Epithelial cell of alveolus of lung (primary cell): ENCODE measurements at places on chromosomes 1 and 21. TPM values are rescaled to one million over a fixed set of nuclear protein-coding genes. Genes with fewer than 3 reads are reported as not detected.

GJC2 gene
- 2.6 and 4.6 TPM in 2 replicates for total RNA-seq

GJA8 gene
- total RNA-seq = not detected in 2 replicates

SGIP1 gene
- total RNA-seq = 6.3 and 22.8 TPM in 2 replicates

PARS2 gene
- 4.8 and 6.7 TPM in 2 replicates for total RNA-seq

CALML6 gene
- not detected in 2 replicates for total RNA-seq

ACOT11 gene
- total RNA-seq = 0.40 and 1.3 TPM in 2 replicates

NUAK2 gene
- total RNA-seq = 2.1 and 13.1 TPM in 2 replicates

DMBX1 gene
- not detected in 2 replicates for total RNA-seq

PROK1 gene
- total RNA-seq = not detected in 2 replicates

KDF1 gene
- 1.7 TPM in 1 of 2 replicates, not detected in the other for total RNA-seq

TRAPPC10 gene
- 14.1 and 14.6 TPM in 2 replicates for total RNA-seq

CHODL gene
- total RNA-seq = 0.08 TPM in 1 of 2 replicates, not detected in the other

LCE1D gene
- not detected in 2 replicates for total RNA-seq

STX12 gene
- total RNA-seq = 34.7 and 37.2 TPM in 2 replicates

ALX3 gene
- total RNA-seq = not detected in 2 replicates

RGS7 gene
- total RNA-seq = 0.13 TPM in 1 of 2 replicates, not detected in the other

TOR3A gene
- total RNA-seq = 53.0 and 70.1 TPM in 2 replicates

SCCPDH gene
- 26.8 and 30.9 TPM in 2 replicates for total RNA-seq

CFHR2 gene
- total RNA-seq = not detected in 2 replicates

OR2L5 gene
- not detected in 2 replicates for total RNA-seq

TNFSF4 gene
- 3.3 and 100 TPM in 2 replicates for total RNA-seq

IQGAP3 gene
- total RNA-seq = 4.2 and 22.8 TPM in 2 replicates

OR2T11 gene
- not detected in 2 replicates for total RNA-seq

PCSK9 gene
- 1.8 and 40.5 TPM in 2 replicates for total RNA-seq

MANEAL gene
- total RNA-seq = not detected in 2 replicates

GUK1 gene
- total RNA-seq = 197 and 338 TPM in 2 replicates

KLF17 gene
- not detected in 2 replicates for total RNA-seq

RIPPLY3 gene
- 0.13 TPM in 1 of 2 replicates, not detected in the other for total RNA-seq

OLIG2 gene
- total RNA-seq = not detected in 2 replicates

C1orf53 gene
- total RNA-seq = 1.1 and 1.8 TPM in 2 replicates

LCE2C gene
- total RNA-seq = not detected in 2 replicates

OR14C36 gene
- not detected in 2 replicates for total RNA-seq

C1orf50 gene
- total RNA-seq = 1.7 and 2.5 TPM in 2 replicates

RAD54L gene
- 2.9 and 12.0 TPM in 2 replicates for total RNA-seq

RIMS3 gene
- total RNA-seq = 0.16 and 0.52 TPM in 2 replicates

ARMH1 gene
- total RNA-seq = 1.2 TPM in 1 of 2 replicates, not detected in the other

TRIM46 gene
- total RNA-seq = 3.6 and 6.4 TPM in 2 replicates

RIPK4 gene
- total RNA-seq = 0.16 and 1.0 TPM in 2 replicates

LINGO4 gene
- not detected in 2 replicates for total RNA-seq

REN gene
- not detected in 2 replicates for total RNA-seq

HDAC1 gene
- 66.1 and 120 TPM in 2 replicates for total RNA-seq

P3R3URF gene
- not detected in 2 replicates for total RNA-seq

AIRE gene
- 0.08 TPM in 1 of 2 replicates, not detected in the other for total RNA-seq

CLCA1 gene
- not detected in 2 replicates for total RNA-seq

TMEM82 gene
- total RNA-seq = not detected in 2 replicates

COL8A2 gene
- total RNA-seq = 0.24 and 1.8 TPM in 2 replicates

UBL4B gene
- not detected in 2 replicates for total RNA-seq

LRRN2 gene
- under 0.01 TPM in 1 of 2 replicates, not detected in the other for total RNA-seq
